Stimulated activated CD4-positive, alpha-beta T cell treated with anti-CD3 and anti-CD28 coated beads, Interleukin-1b, Interleukin-23, amount 100 ng/mL, for 1 hour (primary cell): ENCODE measurements at places on chromosomes 3 and 15.

DNA sequence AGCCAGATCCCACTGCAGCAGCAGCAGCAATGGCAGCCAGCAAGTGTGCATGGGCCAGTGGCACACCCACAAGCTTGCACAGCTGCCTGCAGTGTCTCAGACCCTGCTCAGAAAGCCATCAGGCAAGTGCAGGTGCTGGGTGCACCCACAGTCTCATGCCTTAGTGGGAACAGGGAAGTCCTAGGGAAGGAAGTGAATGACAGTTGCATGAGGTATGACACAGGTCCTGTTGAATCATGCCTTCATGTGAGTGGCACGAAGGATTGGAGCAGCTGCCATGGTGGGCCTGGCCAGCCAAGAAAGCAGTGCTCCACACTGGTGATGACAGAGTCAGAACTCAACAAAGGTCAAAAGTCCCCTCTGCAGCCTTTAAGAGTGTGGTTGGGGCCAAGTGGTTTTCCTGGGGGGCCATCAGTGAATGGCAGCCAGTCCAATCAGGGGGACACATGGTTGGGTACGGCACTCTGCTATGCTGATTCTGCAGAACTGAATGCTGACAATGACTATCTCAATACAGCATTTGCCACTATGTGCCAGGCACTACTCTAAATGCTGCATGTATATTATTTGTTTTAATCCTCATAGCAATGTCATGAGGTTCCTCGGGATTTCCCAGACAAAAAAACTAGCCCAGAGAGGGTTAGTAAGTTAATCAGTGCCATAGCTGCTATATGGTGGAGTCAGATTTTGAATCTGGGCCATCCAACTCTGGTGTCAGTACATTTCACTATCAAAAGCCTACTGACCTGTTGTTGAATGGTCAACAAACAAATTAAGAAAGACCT, 94.3 kb downstream of the AQP9 start:
- no peak for DNase-seq

DNA sequence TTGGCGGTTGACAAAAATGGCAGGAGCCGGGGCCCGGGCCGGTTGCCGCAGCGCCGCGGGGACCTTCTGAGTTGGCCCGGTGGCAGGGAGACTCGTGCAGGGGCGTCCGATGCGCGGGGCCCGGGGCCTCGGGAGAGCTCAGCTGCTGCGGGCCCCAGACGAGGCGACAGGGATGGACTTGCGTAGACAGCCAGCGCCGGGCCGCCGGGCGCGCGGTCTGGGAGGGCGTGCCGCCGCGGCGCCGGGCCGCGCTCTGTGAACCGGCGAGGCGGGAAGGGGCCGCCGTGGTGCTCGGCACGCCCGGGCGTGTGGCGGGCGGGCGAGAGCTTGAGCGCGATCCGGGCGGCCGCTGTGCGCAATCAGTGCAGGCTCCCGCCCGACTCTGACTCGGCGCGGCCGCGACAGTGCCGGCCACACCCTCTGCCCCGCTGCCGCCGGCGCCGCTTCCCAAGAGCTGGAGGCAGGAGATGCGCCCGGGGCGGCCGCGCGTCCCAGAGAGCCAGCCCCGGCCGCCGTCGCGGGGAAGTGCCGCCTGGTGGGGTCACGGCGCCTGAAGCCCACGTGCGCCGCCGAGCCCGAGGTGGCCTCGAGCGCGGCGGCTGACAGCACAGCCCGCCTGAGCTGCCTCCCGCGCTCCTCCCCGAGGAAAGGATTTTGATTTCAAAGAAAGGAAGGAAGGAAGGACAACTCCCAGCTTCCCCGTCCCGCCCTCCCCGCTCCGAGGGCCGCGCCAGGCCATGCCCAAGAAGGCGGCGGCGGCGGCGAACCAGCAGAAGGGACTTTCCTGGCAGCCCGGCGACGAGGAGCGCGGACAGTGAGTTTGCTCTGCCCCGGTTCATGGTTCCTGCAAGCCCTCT, 657 bp downstream of the TLNRD1 start:
- peak; percentile 28 for DNase-seq

GRCh38 chr3:129855170-129855831, 38.2 kb downstream of the TMCC1 start:
- no peak for DNase-seq

- DNase-seq: no peak
These were observed 5.1 kb upstream of the CCR1 start for GRCh38 chr3:46213201-46213600.

- DNase-seq: no peak
These were observed 485.7 kb upstream of the ZNF385D start for GRCh38 chr3:22236490-22237270.

- DNase-seq: no peak
These were observed 60.0 kb upstream of the CHD2 start for GRCh38 chr15:92840149-92840548.

DNA sequence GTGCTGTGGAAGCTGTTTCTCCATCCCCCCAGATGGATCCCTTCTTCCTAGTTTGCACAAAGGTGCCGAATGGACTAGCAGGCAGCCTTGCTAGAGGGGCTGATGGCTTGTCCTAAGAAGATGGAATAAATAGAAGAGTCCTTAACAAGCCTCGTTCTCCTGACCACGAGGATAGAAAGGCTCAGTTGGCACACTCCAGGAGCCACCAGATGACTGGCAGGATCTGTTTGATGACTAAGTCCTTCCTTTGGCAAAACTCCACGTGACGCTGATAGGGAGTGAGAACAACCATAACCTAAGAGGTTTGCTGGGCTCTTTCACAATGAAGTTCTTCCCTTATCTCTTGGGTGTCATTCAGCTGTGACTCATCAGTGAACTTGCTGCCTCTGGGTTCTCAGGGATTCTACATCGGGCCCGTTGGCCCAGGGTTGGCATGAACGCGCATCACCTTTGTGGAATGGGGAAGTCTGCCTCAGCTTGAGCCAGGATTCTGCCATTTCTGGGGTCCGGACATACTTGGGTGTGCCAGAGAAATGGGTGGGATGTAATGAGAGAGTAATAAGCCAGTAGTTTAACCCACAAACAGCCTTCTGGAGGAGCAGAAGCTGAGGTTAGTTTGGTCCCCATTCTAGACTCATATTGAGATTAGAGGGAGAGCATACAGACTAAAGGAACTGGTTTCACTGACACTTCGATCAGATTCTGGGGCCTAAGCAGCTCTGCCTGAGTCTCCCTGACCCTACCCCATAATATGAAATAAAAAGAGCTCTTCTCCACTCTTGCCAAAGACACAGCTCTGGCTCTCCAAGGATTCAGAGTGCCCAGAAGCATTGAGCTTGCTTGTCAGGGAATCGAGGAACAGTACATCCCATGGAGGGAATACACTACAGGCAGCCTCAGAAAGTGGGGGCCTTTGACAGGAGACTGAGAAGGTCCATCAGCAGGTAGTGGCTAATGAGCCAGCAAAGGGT, 2.0 kb upstream of the MELTF start:
- DNase-seq: no peak

GRCh38 chr15:56893364-56893678, 25.1 kb upstream of the TCF12 start:
- DNase-seq: no peak

DNA sequence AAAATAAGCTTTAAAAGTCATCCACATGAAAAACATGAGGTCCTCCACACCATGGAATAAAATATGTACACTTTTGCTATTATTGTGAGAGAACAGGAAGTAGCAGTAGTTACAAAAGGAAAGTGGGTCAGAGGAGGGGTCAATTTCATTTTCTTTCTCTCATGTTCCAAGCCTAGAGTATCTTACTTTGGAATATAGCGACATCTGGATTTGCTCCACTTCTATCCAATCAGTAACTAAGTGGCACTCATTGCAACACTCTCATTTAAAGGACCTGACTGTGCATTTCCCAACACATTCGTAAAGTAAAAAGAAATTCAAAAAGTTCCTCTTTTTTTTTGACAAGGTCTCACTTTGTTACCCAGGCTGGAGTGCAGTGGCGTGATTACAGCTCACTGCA, 637.3 kb downstream of the TUSC7 start:
- no peak for DNase-seq

DNA sequence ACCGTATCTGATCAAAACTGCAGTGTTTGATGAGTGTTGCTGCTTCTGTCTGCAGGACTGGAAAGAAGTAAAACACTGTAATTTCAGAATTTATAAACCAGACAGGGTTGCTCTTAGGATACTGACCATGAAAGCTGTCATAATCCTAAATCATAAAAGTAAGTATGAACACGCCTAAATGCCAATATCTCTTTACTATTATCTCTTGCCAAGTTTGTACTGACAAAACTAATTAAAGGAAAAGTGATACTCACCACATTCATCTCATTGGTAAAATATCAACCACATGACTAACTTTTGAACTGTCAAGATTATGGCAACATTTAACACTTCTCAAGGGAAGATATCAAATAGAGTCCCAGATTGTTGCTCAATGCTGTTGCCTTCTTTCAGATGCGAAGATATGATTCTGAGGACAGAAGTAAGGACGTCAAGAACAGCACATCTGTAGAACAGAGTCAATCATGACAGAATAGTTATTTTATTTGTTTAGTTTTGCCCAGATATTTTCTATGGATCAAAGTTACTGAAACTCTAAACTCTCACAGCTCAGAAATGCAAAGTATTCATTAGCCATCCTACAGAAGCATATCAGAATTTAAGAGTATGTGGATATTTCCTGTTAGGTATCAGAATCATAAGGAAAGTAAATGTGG, 61.4 kb upstream of the COL8A1 start:
- no peak for DNase-seq

- DNase-seq: no peak
These were observed 16.9 kb downstream of the SLC24A1 start for GRCh38 chr15:65638681-65639089.

DNA sequence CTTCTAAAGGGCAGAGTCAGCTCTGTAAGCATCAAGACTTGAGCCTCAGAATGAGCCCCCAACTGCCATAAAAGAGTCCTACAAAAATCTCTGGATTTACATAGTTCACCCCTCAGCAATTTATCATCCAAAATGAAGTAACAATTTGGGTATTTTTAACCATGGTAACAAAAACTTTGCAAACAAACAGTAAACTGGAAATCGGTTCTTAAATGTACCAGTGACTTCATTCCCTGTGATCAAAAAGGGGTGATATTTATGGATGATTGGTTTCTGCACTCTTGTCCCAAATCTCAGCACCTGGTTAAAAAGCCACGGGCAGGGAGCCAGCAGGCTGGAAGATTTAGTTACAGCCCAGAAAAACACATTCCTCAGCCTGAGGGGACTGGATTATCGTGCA, 73.6 kb downstream of the TFG start:
- no peak for DNase-seq

- no peak for DNase-seq
These were observed 39.6 kb downstream of the CBLB start for GRCh38 chr3:105829229-105829628.

DNA sequence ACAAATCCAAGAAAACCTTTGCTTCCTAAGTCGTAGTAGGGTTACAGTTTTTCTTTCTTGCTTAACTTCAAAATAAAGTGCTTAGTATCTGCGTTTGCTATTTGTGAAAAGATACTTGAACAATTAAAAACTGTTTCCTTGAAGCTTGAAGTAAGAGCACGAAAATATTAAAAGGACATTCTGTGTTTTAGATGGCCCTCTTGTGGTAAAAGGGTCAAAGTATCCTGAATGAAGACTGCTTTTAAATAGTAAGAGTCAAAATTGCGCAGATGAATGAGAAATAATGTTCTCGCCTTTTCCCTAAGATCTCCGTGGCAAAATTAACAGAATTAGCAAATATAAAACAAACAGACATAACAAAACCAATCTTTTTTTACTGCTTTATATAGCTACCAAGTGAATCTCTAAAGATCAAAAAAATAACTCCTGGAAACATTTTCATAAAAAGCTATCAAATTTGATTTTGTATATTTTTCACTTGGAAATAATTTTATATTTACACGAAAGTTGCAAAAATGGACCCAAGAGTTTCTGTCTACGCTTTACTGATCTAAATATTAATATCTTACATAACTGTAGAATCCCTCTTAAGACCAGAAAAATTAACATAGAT, 175.4 kb downstream of the MBNL1 start:
- DNase-seq: no peak
